ENCODE measurements at places on chromosomes 2 and 18.

- DNase-seq, result no peak
These were observed 160.8 kb upstream of the MAPRE2 start for GRCh38 chr18:34880403-34880802.

GRCh38 chr2:121649149-121649595, at the start of gene CLASP1:
Gene CLASP1, minus strand, starts transcription at chr2:121649462. Its CDS starts 43,567 bp downstream, at chr2:121605895.
- DNase-seq, result no peak

- DNase-seq, result no peak
These were observed 65.3 kb upstream of the TAF1B start for GRCh38 chr2:9778012-9778411.

DNA sequence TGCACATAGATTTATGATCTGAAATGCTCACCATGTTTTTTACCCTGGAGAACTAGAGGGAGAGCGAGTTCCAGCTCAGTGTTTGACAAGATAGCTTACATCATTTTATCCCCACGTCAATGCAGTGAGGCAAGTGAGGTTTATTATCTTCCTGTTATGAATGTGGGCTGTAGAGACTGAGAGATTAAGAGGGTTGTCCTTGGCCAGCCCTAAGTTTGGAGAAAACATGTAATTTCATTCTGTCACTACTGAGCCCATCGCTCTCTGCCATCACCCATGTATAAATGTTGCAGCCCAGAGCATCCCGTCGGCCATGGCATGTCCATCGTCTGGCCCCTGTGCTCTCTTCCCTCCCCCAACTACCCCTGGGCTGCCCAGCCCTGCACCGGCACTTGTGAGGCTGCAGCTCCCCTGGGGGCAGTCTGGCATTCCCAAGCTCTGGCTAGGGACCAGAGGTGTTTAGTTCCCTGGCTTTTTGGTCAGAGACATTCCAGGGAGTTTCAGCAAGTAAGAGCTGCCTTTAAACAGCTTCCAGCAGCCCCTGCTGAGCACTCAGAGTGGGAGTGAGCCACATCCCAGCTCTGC, 136.7 kb downstream of the ANTXR1 start:
- no peak for DNase-seq

DNA sequence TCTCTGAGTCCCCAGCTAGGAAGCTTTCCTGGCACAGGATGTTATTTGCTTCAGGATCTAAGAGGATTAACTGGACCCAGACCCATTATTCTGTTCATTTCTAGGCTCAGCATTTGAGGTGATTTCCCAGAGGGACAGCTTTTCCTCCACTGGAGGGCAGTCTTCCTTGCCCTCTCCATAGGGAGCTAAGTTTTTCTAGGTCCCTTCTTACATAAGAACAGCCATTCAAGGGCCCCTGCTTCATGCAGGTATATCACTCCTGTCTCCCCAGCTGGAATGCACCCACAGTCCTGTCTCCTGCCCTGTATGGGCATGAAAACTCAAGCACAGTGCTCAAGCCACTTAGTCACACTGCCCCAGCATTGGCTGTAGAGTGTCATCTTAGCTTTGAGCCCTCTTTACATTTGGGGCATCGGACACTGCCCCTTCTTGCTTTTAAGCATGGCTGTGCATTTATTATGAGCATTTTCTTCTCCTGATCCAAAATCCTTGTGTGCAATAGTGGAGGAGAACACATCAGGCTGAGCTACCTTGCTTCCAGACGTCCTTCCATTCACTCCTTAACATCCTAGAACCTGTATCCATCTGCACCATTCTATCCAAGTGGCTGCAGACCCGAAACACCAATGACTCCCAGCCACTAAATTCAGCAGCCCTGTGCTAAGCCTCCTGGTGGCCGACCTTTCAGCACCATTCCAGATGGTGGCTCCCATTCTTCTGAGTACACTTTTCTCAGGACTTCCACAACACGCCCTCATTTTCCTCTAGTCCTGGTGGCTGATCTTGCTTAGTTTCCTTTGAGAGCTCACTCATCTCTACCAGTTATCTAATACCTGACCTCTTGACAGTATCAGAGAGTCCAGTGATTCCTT, 80.0 kb downstream of the COPS8 start:
- DNase-seq, result no peak

- no peak for DNase-seq
These were observed 149.6 kb downstream of the DOCK10 start for GRCh38 chr2:224892574-224893204.

- DNase-seq, result no peak
These were observed 19.4 kb upstream of the MBP start for GRCh38 chr18:77151772-77152520.

DNA sequence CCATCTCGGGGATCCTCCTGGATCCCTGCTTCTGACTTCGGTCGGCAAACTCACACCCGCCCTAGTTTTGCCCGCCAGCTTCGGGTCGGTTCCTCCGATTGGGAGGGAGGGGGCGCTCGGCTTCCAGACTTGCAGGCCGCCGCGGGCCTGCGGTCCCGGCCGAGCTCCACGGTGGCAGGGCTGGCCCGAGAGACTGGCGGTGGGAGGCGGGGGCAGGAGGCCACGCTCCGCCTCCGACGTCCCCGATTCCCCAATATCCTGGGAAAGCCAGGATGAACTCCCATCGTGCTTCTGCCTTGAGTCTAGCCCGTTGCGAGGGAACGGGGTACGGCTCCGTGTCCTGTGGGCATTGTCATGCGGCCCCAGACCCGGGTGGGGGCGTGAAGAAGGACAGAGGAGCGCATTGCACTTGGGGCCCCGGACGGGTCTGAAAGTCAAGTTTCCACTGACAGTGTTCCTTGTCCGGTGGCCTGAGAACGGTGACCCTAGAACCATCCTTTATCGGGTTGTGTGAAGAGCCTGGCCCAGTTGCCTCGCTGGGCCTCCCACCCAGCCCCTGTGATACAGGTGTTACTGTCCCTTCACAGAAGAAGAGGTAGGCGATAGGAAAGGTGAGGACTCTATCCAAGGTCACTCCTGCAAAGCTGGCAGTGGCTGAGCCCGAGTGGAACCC, 2.4 kb upstream of the INHBB start:
- DNase-seq, result peak; percentile 39

GRCh38 chr18:32072321-32072720, 19.4 kb upstream of the RNF138 start:
- DNase-seq, result no peak

DNA sequence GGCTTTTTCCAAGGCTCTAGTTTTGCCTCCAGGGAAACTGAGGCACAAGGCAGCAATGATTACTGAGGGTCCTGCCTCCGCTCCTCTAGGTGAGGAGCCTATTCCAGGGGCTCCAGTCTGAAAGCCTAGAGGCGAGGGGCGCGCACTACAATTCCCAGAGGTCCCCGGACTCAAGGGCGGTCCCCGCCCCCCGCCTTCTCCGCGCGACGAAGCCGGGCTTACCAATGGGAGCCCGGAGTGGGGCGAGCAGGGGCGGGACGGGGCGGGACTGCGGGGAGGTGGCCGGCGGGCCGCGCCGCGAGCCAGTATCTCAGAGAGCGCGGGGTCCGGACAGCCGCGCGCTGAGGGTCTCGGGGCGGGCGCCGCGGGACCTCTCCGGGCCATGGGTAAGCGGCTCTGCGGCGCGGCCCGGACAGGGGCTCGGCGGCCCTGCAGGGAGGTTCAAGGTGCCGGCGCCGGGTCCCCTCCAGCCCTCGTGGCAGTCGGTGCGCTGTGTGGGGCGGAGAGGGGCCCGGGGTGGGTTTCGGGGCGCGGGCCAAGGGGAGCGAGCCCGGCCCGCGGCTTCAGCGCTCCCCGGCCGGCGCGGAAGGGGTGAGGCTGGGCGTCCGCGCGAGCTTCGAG, at the start of gene ARID5A:
Gene ARID5A, plus strand, starts transcription at position 308 of the 621 bp plus-strand sequence. Its CDS starts 75 bp downstream, at position 383.
- peak; percentile 87 for DNase-seq

DNA sequence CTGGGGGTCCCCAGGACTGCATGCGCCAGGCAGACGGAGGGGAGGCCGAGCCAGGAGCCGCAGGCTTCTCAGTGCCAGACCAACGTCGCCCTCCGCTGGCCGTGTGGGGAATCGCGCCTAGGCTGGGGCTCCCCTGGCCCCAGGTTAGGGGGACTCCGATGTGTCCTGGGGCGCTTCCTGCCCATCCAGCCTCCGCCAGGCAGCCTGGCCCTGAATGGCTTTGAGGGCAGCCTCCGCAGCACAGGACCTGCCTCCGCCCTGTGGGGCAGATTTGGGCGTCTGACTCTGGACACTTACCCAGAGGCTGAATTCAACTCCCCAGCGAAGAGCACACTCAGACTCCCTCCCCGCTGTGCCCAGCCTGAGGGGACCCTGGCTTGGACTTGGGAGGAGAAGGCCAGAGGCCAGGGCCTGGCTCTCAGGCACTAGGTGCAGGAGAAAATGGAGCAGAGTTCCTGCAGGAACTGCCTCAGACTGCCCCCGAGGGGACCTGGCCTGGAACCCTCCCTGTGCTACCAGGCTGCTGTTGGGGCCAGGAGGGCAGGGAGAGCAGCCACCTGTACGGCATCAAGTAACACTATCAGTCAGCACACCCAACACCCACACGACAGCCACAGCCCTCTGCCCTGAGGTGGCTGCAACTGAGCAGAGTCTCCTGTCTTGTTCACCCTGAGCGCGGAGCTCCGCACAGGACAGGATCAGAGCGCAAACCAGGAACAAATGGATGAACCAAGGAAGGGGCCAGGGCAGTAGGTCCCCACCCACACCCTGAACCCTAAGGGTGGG, 597 bp upstream of the TEKT4 start:
- DNase-seq, result no peak

GRCh38 chr2:67075530-67076238, 321.4 kb upstream of the ETAA1 start:
- DNase-seq, result no peak

GRCh38 chr2:22930781-22931180, 454.2 kb upstream of the KLHL29 start:
- DNase-seq, result no peak

GRCh38 chr18:62939433-62939832, 224.1 kb downstream of the PHLPP1 start:
- no peak for DNase-seq

GRCh38 chr2:19667085-19667484, 234.7 kb downstream of the TTC32 start:
- no peak for DNase-seq

DNA sequence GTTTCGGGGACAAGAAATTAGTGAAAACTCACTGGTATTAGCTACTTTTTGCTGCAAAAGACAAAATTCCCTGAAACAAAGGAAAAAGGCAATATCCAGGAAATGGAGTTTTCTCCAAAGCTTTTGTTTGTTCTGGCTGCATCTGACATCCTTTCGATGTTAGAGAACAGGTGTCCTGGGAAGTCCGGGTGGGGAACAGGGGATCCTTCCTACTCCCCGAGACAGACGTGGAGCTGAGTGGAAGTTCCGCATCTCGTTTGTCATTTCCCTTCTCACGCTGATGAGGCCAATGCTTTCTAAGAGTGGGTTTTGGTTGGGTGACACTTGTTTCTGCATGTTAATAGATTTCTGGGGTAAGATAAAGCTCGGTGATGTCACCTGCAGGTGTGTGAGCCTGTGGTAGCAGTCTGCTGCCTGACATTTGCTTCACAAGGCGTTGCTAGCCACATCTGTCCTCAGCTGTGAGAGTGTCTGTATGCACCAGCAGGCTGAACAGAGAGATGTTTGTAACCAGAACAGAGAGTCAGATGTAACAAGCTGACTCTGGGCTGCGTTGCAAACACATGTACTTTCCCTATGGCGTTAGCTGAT, 125.9 kb downstream of the ACOXL start:
- peak; percentile 37 for DNase-seq

DNA sequence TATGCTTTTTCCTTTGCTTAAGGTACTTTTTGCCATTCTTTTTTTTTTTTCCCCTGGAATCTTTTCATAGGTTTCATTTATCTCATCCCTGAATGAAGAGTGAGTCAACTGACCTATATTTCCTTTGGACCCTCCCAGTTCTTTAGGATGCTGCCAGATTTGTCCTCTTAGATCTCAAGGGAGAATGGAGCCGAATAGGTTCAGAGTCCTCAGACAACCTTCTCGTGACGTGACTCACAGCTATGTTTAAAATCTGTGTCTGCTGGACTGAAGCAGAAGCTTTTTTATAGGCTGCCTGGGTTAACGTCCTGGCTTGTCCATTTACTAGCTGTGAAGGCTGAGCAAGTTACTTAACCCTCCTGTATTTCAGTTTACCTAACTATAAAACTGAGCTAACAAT, 358.6 kb downstream of the DLGAP1 start:
- DNase-seq, result no peak

- DNase-seq, result no peak
These were observed 17.4 kb downstream of the RTP5 start for GRCh38 chr2:241886840-241887447.

DNA sequence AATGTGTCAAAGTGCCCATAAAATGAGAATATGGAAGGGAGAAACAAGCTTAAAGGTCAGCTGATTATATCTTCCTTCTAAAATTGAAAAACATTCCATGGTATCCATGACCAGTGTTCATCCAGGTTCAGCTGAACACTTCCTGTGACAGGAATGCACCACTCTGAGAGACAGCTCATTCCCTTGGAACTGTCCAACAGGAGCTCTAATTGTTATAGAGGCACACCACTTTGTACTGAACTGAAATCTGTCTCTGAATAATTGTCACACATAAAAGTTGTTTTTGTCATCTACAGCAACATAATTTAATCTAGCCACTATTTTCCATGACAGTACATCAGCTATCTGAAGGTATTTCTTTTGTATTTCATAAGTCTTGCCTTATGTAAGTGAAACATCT, 195.9 kb upstream of the ZNF804A start:
- DNase-seq, result no peak

DNA sequence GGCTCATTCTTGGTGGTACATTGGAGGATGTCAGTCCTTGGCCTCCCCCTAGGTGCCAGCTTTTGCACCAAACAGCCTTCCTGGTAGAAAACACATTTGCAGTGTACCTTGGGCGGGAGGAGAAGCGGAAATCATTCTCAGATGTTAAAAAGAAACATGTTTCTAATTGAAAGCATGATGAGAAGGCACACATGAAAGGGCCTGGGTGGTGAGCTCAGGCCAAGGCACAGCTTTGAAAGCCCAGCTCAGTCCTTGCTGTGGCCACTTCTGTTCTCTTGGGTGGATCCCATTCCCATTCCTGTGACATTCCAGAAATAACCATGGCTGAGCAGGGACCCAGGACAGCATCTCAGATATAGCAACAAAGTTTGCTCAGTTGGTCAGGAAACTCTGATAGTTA, 71.5 kb downstream of the LTBP1 start:
- no peak for DNase-seq

DNA sequence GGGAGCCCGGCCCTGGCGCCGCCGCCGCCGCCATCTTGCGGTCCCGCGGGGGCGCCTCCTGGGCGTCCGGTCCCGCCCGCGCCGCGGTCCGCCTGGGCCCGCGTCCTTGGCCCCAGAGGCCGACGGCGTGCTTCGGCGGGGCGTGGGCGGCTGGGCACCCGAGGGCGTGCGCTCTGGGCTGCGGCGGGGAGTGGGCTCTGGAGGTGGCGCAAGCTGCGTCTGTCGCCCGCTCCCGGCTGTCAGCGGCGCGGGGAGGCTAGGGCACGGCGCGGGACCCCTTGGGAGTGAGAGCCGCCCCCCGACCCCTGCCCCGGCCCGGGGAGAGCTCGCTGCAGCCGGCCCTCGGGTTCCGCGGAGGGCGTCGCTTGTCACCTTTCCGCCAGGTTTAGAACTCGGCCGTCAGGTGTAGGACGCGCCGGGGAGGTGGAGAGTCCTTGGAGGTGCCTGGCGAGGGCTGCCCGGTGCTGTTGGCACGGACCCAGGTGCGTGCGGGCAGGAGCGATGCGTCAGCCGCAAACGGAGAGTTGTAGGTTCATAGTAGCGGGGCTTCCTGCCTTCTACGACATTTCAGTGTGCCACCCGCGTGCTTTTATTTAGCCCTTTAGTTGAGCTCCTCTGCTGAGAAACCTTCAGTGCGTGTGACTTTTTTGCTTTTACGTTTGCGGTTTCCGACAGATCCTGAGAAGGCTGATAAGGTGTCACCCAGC, 921 bp downstream of the VAPA start:
- DNase-seq, result peak; percentile 68
